Fibroblast of skin of left quadriceps (primary cell): ENCODE measurements at places on chromosomes 11 and 22.

GRCh38 chr11:86463120-86463519 is 88.4 kb downstream of the CCDC81 start:
- DNase-seq, result no peak

DNA sequence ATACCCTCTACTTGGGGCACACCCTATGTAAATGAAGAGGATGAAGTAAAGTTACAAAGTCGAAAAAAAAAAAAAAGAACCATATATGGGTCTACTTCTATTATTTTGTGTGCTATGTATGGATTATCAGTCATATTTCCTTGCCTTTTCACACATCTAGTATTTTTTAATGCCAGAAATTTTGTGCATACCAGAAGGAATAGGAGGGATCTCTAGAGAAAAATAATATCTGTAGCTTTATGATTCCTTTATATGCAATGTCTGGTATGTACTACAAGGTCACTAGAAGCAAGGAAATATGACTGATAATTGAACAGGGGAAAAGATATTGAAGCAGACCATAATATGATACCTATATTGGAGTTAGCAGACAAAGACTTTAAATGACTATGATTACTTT is 713.4 kb downstream of the OPCML start:
- DNase-seq, result peak; percentile 9

DNA sequence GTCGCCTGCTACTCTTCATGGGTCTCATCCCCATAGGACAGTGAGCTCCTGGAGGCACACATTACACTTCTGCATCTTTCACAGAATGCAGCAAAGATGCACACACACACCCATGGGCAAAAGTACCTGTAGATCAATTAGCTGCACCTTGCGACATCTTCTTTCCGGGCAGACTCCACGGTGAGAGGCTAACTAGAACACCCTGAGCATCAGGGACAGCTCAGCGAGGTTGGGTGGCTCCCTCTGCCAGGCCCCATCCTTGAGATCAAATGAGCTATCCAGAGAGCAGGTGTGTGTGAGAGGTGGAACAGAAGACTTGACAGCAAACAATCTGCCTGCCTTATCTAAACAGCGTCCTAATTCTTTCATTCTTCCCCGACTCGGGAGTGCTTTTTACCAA is 96.1 kb upstream of the BID start:
- no peak for DNase-seq

GRCh38 chr11:17152306-17152705 is 55.5 kb downstream of the PIK3C2A start:
- DNase-seq, result no peak

- DNase-seq, result peak; percentile 9
These were observed 1102.6 kb downstream of the DLG2 start for GRCh38 chr11:84524422-84525051.

- no peak for DNase-seq
These were observed 72.3 kb upstream of the TP53I11 start for GRCh38 chr11:45023065-45023365.

DNA sequence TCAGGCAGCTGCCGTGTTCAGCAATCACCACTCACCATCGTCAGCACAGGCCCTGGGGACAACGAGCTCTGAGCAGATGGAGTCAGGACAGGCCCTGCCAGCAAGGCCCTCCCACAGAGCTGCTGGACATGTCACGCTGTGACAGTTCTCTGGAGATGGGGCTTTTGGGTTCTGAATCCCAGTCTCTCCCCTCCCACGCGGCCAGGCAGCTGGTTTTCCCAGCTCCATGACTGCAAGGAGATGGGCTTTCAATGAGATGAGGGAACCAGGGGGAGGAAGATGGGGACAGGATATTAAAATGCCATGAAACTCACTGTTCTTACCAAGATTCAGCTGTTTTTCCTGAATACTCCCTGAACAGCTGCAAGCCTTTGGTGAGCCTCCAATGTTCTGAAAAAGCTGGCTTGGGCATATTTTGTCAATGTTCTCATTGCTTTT is 305.9 kb downstream of the BRD1 start:
- DNase-seq, result no peak

DNA sequence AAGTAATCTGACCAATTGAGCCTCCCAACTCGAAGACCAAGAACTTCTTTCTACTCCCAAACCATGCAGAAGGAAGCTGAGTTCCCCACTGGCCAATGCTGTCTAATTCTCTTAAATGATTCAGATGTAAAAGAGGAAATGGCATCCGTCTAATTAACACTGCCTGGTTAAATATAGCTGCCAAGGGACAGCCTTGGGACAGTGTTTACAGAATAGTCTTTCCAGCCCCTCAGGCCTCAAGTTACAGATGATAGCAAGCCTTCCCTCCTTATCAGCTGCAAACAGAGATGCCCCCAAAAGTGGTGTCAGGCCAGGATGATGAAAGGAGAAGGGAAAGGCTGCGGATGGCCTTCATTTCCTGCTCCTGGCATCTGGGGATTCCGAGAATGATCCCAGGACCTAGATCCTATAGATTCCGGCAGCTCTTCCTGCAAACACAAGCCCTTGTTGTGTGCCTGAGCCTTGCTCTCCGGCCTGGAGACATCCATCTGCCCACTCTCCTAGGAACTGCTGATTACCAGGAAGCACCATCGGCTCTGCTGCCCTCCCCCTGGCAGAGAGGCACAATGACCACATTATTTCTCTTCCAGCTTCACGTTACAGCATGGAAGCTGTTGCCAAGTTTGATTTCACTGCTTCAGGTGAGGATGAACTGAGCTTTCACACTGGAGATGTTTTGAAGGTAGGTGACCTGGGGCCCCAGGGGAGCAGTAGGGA is 13.5 kb upstream of the TMA7B start:
- no peak for DNase-seq

DNA sequence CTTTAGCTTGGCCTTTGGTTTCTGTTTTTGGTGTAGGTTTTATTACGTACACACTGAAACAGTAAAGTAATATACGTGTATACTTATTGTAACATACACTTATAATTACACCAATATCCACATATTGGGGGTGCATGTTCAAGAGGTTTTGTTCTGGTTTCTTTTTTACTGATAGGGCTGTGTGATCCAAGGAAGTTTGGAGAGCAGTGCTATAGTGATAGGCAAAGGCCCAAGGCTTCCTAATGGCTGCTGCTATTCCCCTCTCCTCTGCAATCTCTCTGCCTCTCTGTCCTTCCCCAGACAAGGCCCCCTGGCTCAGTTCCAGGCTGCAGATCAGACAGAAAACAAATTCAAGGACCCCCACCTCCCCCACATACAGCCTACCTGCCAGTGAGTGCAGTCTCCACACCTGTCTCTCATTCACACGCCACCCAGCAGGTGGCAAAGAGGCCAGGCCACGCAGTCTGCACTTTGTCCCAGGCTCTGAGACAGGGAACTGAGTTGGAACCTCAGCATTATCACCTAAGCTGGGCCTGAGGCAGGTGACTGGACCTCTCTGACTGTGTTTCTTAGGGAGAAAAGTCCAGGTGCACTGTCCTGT is 15.1 kb downstream of the TMEM184B start:
- DNase-seq, result no peak
